ENCODE measurements at places on chromosomes 7 and 10. TPM values are rescaled to one million over a fixed set of nuclear protein-coding genes. Genes with fewer than 3 reads are reported as not detected.

Gene FFAR4
- not detected for total RNA-seq

Gene NME8
- total RNA-seq: not detected

Gene RGR
- not detected for total RNA-seq

Gene ZNF487
- 2.6 TPM for total RNA-seq

Gene ARHGAP21
- total RNA-seq: 117 TPM

Gene LRMDA
- under 0.01 TPM for total RNA-seq

Gene PAX4
- not detected for total RNA-seq

GRCh38 chr7:144579687-144580086 is 176.2 kb upstream of the NOBOX start:
- DNase-seq: no peak

GRCh38 chr10:82880776-82881290 is 1005.8 kb downstream of the NRG3 start:
- DNase-seq: no peak

DNA sequence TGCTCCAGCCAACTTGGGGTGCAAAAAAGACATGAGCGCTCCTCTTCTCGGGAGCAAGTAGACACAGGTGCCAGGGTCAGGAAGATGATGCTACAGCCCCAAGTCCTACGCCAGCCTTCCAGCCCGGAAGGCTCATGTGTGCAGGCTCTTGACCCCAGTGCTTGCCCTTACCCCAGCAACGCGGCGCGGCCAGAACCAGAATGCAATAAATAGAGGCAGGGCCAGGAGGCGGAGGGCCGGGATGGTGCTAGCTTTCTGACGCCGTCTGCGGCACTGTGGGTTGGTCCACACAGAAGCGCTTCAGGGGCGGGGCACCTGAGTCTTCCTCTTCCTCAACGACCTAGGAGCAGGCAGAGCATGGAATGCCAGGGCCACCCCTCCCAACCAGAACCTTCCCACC is 15.0 kb upstream of the BAZ1B start:
- no peak for DNase-seq

DNA sequence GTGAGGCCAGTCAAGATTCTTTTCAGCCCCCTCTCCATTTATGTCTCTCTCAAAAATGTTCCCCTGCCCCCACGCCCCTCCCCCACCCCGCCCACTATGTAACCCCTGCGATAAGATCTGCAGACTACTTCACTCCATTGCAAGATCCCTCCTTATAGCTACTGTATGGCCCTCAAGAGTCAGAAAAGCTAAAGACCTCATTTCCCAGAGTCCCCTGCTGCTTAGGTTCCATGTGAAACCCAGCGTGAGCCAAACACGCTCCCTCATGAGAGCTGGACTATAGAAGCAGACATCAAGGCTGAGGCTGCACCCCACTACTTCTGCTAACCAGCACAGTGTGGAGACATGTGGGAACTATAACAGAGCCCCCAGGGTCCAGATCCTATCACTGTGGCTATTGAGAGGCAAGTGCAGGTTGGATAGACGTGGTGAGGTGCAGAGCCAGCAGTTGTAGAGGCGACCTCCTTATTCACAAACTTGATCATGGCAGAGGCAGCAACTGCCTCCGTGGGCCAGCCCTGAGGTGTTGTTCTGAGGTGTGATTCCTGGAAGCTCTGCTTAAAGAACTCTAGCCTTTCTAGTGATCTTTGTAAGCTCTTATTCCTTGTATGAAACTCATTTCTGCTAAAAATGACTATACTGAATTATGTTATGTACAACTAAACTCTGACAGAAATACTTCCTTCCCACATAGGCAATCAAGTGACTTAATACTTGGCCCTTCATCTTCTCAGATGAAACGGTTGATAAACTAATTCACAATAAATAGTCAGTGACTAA is 117.0 kb upstream of the ARID5B start:
- no peak for DNase-seq

DNA sequence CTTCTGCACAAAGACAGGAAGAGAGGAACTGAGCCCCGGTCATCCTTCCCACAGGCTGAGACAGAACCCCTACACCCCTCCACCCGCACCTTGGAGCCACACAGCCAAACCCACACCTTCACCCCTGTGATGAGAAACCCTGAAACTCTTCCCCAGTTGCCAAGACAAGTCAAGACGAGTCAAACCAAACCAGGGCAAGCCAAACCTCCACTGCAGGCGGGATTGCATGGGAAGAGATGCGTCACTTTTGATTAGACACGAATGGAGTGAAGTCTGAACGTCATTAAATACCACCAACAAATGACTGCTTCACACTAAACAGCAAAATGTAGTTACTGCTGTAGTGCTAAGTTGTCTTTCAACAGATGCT is 73.8 kb downstream of the PRPF18 start:
- no peak for DNase-seq

DNA sequence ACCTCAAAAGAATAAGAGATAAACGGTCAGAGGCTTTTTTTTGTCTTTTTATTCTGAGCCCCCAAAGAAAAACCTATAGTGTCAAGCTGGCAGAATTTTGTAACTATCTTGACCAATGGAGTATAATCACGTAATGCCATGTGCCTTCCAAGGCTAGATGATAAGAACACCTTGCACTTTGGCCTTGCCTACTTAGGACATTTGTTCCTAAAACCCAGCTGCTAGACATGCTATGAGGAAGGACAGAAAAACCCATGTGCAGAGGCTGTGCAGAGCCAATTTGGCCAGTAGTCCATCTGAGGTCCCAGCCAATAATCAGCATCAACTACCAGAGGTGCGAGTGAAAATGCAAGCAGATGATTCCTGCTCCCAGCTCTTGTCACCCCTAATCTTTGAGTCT is 69.9 kb downstream of the EPDR1 start:
- no peak for DNase-seq

DNA sequence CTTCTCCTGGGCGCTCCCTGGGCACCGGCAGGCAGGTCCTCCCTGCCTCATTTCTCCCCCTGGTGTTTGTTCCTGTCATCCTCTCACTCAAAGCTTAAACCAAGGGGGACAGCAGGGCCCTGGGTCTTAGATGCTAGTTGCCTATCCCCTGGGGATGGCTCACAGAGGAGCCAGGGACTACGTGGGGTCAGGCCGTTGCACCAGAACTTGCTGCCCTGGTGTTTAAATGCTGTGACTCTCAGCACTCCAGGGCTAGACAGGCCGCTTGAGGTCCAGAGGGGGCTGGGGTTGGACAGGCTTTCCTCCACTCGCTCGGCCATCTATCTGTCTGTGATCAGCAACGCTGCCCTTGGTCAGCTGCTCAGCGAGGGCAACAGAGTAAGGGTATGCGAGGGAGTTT is 340.3 kb downstream of the CXCL12 start:
- DNase-seq: no peak

DNA sequence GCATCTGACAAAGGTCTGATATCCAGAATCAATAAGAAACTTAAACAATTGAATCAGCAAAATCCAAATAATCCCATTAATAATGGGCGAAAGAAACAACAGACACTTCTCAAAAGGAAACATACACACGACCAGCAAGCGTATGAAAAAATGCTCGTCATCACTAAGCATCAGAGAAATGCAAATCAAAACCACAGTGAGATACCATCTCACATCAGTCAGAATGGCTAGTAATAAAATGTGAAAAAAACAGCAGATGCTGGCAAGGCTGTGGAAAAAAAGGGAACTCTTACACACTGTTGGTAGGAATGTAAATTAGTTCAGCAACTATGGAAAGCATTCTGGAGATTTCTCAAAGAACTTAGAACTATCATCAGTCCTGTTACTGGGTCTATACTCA is 496.7 kb downstream of the SH2D4B start:
- DNase-seq: peak; percentile 16

DNA sequence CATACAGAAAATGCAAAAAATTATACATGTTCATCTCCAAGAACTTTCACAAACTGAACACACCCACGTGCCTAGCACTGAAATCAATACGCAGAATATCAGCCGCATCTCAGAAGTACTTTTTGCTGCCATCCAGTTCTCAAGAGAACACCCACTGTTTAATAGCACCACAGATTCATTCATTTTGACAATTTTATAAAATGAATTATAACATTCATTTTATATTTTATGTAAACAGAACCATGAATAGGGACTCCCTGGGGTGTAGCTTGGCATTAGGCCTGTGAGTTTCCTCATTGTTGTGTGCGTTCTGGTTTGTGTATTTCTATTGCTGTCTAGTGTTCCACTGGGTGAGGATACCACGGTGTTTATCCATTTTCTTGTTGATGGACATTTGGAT is 77.3 kb upstream of the PIP4K2A start:
- DNase-seq: no peak

- no peak for DNase-seq
Observed at GRCh38 chr7:81460250-81461045, 309.4 kb downstream of the HGF start.

GRCh38 chr7:74617180-74617744 is 40.3 kb upstream of the GTF2I start:
- DNase-seq: no peak

DNA sequence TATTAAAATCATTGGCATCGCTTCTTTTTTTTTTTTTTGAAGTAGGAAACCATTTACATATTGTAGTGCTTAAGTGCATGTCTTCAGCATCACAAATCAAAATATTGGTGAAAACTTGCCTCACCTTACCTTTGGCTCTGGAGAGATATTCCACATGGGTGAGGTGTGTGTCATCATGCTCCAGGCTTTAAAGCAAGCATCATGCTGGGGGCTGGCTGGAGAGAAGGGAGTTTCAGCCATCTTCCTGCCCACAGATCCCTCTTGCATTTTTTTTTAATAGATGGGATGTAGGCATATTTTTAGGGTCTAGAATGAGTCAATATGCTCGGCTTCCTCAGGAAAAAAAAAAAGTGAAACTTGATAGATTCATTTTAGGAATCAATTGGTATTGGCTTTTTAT is 2.3 kb upstream of the INSYN2A start:
- DNase-seq: no peak

- no peak for DNase-seq
Observed at GRCh38 chr7:78359836-78360235, 561.3 kb downstream of the PHTF2 start.

- DNase-seq: peak; percentile 68
Observed at GRCh38 chr10:101965075-101965765, 90.8 kb downstream of the ARMH3 start.

DNA sequence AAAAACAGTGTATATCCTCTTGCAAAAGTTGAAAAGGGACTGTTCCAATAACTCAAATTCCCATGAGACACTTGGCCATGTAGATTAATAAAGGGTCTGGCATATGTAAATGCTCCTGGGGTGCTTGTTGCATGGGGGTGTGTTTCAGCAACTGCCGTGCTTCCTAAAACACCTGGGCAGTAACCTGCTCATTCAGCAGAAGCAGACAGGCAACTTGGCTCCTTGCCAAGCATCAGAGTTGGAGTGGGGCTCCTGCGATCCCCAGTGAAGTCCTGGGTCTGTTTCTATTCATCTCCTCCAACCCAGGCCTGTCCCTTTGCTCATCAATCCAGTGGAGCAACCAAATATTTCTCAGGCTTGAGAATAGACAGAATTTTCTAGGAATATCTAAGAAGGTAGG is 42.2 kb upstream of the ADAM12 start:
- DNase-seq: no peak

- DNase-seq: no peak
Observed at GRCh38 chr10:92413519-92413918, 122.6 kb downstream of the MARCHF5 start.

Data from fibroblast of villous mesenchyme (primary cell).